Right ventricle myocardium superior (tissue), 1 donor: ENCODE measurements at places on chromosomes 11 and 22. TPM values are rescaled to one million over a fixed set of nuclear protein-coding genes. Genes with fewer than 3 reads are reported as not detected.

DNA sequence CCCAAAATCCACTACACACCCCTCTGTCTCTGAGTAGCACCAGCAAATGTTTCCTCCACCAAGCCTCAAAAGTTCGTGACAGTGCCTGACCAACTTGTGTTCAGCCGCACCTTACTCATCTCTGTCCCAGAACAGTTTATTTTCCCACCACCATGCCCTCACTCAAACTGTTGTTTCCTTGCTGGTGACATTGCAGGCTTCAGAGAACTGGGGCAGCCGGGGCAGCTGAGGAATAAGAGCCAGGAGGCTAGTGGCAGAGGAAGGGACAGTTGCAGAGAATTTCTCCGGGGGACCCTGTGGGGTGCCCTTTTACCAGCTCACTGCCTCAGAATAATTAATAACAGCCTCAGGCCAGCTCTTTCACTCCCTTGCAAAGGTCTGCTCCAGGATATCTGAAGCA is 709 bp upstream of the KCNE3 start:
- DNase-seq, result no peak

DNA sequence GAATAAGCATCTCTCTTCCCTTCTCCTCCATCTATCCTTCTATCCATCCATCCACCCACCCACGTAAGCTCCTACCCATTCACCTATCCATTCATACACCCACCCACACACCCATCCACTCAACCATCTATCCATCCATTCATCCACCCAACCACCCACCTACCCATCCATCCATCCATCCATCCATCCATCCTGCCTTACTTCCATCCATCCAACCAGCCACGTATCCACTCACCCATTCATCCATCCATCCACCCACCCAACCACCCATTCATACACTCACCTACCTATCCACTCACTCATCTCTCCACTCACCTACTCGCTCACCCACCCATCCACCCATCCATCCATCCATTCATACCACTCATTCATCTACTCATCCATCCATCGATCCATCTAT is 13.2 kb downstream of the TNNT3 start:
- no peak for DNase-seq

GRCh38 chr11:32116668-32117067 is 25.8 kb downstream of the RCN1 start:
- no peak for DNase-seq

The KRTAP5-2 gene
- not detected for total RNA-seq

The POU2AF2 gene
- total RNA-seq, result not detected
